Stimulated activated CD8-positive, alpha-beta memory T cell treated with anti-CD3 and anti-CD28 coated beads, Interleukin-7, amount 100 ng/mL, for 4 hours (primary cell): ENCODE measurements at places on chromosomes 12 and 14.
A peak's percentile ranks its signal among the peaks of the same experiment; 100 is the strongest.

GRCh38 chr12:77814386-77814785, 16.3 kb upstream of the NAV3 start:
- DNase-seq: no peak

DNA sequence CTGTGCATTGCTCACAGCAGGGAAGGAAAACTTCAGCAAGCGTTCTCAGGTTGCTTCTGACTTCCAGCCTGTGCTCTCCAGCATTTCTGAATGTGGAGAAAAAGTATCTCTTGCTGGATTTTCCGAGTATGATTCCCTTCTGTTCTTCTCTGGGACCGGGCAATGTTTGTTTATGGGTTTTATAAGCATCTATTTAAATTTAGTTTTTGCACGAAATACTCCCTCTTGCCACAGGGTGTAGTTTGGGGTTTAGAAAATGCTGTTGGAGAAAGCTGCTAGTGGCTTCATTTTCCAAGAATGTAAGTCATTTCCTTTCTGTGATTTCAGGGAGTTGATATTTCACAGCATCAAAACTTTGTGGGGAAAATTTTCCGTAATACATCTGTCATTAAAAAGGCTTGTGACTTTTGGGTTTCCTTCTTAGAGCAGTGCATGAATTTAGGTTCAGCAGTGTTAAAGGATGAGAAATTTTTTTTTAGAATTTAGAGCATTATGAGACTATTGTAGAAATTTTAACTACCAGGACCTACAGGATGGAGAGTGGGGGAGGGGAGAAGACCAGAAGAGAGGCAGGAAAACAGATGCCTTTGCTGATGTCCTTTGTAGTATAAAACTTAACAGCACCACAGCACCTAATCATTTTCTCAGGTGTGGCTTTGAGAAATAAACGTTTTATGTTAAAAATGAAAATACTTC, 1.5 kb downstream of the FRMD6 start:
- no peak for DNase-seq

DNA sequence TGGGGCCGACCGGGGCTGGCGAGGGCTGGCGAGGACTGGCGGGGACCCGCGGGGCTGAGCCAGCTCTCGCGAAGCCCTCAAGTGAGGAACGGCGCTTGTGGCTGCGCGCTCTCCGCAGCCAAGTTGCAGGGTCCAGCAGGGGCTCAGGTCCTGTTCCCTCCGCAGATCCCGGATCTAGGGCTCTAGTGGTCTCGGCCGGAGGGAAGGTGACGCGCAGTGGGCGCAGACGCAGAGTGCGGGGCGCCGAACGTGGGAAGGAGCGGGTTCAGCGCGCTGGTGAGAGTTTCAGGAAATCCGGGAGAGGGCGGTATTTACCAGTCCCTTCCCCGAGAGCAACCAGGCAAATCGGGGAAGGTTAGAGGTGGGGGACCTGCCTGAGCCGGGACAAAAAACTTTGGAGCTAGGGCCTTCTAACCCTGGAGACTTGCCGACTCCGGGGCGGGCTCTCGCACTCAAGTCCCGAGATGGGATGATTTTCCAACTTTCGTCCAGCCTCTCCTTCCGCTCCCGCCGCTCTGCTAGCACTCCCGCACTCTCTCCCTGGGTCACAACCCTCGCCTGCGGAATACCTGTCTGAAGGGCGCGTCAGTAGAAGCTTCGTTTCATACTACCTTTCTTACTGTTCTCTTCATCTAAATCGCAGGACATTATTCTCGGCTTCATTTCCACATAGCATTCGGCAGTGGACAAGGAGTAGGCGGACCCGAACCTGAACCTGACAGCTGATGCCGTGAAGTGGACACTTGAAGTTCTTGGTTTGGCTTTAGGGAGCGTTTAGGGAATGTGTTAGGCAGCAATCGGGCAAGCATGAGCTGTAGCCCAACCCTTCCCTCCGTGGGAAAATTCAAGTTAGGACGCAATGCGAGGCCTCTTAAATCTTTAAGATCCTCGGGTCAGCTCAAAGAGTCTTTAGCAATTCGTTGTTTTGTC, 13.6 kb upstream of the PAX9 start:
- no peak for DNase-seq

- DNase-seq: no peak
Observed at GRCh38 chr12:85572956-85573355, 263.3 kb downstream of the RASSF9 start.

DNA sequence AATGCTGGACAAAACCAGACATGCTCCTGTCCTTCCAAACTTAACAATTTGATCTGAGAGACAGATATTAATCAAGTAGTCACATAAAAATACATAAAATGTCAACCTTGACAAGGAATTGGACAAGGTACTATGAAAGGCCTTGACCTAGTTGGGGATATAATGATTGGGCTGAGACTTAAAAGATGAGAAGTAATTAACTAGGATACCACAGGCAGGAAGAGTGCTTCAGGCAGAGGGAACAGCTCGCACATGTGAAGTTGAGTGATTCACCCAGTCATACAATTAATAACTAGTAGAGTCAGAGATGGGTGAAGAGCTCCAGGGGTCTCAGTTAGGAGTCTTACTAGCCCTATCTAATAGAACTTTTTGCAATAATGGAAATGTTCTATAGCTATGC, 259.5 kb downstream of the MSRB3 start:
- DNase-seq: no peak

GRCh38 chr14:77325746-77326094, 4.9 kb downstream of the GSTZ1 start:
- DNase-seq: no peak

- DNase-seq: no peak
Observed at GRCh38 chr12:124639122-124639806, 71.9 kb upstream of the NCOR2 start.

GRCh38 chr14:24372701-24373416, 4.9 kb downstream of the NFATC4 start:
- no peak for DNase-seq

DNA sequence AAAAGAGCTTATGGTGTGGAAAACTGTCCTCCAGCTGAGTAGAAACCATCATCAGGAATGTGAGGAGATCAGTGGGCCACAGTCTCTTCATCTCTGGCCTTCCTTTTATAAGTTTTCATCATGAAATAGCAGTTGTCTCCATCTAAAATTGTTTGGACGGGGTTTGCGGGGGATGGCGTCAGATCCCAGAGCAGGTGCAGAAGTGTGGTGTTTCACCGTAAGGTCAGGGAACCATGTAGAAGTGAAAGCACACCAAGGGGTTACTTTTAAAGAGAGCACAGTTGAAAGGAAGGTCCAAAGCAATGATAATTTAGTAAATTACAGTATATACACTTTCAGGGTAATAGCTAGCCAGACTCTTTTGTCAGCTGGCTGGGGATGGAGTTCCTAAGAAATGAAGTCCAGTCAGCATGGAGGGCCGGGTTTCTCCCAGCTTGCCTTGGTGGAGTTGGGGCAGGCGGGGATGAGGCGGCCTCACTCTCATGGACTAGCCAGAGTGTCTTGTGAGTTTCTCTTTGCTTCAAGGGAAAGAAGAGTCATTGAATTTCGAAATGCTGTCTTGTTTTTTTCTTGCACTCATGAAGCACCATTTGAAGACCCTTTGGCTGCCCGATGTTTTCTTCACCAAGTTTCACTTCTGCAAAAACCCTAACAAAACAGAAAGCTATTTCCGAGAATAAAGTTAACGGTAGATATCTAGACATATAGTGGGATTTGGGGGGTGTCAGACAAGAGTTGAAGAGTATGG, 100.6 kb downstream of the ETV6 start:
- DNase-seq: no peak

- no peak for DNase-seq
Observed at GRCh38 chr12:18581232-18581962, 156.4 kb downstream of the PLCZ1 start.

DNA sequence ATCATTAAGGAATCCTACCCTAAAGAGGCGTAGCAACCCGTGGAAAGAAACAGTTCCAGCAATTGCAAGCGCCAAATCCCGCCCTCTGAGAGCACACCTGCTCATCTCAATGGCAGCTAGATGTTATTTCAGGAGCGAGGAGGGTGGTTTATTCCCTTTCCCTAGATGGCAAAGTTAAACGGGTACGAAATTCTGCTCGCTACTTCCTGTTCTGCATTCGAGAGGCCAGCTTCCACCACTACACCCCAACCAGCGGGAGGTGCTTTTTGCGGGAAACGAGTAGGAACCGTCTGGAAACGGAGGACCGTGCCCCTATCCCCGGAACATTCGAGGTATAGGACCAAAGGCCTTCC, 536 bp downstream of the VPS29 start:
- DNase-seq: peak; percentile 13

- DNase-seq: peak; percentile 69
Observed at GRCh38 chr14:102776761-102777710, at the start of gene TRAF3. TSS of gene TRAF3 (plus strand) at chr14:102777449. CDS start at chr14:102870202, 92,753 bp downstream.

DNA sequence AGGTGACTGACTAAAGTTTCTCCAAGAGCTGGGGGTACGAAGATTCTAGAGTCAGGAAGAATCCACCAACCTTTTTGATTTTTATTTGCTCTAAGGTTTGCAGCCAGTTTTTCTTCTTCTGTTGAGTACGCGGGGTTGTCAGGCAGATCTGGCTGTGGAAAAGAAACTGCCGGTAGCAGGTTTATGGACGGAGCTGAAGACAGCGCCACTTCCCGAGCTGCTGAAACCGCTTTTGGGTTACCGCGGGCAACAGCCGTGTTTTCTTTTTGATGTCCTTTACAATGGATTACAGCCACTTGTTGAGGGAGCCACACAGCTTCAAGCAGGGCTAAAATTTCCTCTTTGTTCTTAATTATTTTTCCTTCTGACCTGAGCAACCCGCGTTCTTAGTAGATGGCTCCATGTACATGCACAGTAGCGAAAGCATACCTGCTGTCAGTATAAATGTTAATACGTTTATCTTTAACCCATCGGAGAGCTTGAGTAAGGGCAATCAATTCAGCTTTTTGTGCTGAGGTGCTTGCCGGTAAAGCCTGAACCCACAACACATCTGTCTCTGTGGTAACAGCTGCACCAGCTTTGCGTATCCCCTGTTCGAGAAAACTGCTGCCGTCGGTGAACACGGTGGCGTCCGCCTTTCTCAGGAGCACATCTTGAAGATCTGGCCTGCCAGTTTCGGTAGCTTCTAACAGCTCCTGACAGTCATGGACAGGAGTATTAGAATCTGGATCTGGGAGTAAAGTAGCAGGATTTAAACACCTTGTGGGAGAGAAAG, 674.3 kb downstream of the TMEM121 start:
- DNase-seq: no peak

GRCh38 chr12:123131291-123131832, 19.5 kb downstream of the PITPNM2 start:
- DNase-seq: no peak

DNA sequence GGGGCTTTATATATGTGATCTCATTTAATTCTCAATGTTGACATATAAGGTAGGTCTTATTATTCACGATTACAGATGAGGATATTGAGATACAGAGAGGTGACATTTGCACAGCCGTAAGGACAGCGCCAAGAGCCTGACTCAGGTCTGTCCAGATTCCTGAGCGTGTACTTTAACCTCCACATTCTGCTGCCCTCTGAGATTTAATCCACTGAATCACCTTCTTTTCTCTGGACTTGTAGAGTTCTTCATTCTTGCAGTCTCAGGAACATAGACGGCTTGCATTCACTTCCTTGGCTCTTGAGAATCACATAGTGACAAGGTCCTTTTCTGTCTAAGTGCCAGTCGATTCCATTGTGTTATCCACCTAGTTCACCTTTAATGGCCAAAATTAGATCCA, 141.0 kb upstream of the ARHGAP5 start:
- DNase-seq: no peak

DNA sequence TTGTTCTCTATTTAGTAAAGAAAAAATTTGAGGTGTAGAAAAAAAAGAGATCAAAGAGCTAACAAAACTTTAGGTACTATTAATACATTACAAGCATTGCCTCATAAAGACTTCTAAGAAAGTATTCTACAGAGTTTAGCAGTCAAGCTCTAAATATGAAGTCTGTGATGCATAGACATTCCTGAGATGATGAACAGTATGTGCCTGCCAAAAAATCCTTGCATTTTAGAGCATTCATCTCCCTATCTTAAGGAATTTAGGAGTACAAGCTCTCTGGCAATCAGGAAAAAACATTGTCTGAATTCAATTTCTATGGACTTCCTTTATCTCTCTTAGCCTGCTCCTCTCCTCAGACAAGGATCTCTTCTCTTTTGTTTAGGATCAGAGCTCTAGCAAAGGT, 202.6 kb upstream of the LRFN5 start:
- DNase-seq: no peak

- DNase-seq: no peak
Observed at GRCh38 chr12:48875944-48876515, 10.4 kb upstream of the RND1 start.

DNA sequence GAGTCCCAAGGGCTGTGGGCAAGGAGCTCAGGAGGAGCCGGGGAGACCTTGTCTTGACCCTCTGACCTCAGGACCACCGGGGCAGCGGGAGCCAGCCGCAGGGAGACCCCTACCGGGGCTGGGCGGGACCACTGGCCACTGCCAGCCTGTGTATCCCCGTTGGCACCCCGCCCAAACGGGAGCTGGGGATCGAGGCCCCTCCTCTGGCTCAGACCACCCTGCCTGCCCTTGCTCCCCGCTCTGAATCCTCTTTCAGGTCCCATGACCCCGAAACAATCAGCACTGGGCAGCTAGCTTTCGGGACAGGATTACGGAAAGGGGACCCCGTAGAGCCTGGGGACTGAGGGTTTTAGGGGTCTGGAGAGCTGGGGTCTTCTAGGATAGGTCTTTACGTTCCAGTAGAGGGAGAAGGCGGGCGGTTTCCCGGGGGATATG, 1.3 kb downstream of the GLI1 start:
- no peak for DNase-seq

- DNase-seq: no peak
Observed at GRCh38 chr14:29822430-29822709, 105.3 kb downstream of the PRKD1 start.

DNA sequence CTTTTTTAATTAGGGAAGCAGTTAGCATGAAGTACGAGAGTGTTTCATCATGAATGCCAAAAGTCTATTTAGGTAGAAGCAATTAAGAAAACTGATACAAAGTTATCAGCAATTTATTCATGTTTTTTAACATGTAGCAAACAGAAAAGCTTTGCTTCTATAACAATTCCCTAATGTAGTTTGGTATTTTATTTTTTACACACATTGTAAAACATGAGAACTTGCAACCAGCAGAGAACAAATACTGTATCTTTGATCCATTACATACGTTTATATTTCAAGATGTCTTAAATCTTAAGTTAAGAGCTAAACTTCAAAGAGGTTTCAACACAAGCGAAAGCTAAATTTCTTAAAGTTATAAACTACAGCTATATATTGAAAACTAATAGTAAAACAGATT, 39.3 kb downstream of the MED13L start:
- no peak for DNase-seq

- no peak for DNase-seq
Observed at GRCh38 chr12:70744178-70744577, 106.9 kb upstream of the PTPRB start.

GRCh38 chr12:13253966-13254760, 57.6 kb downstream of the EMP1 start:
- DNase-seq: no peak
